ENCODE measurements at places on chromosomes 3 and 15.
A peak's percentile ranks its signal among the peaks of the same experiment; 100 is the strongest.

GRCh38 chr3:189838291-189838690 is 207.1 kb downstream of the TP63 start:
- DNase-seq, result no peak

- no peak for DNase-seq
These were observed 18.5 kb upstream of the LMCD1 start for GRCh38 chr3:8482960-8483665.

DNA sequence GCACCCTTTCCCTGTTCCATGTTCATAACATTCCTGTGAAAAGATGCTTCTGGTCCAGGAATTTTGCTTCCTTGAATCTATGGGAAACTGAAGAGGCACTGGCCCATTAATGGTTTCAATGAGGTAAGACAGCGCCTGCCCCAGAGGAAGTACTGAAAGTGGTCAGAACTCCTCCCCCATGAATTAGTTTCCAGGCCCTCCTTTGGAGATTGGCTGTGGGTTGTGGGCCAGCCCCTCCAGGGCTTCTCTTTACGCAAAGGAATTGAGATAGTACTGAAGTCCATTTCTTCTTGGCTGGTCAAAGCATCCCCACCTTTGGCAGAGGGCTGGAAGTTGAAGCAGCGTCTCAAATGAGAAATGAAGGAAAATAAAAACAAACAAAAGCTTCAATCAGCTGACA is 175.5 kb downstream of the POLR2M start:
- DNase-seq, result no peak

- DNase-seq, result no peak
These were observed 680.8 kb downstream of the GBE1 start for GRCh38 chr3:81080608-81081007.

DNA sequence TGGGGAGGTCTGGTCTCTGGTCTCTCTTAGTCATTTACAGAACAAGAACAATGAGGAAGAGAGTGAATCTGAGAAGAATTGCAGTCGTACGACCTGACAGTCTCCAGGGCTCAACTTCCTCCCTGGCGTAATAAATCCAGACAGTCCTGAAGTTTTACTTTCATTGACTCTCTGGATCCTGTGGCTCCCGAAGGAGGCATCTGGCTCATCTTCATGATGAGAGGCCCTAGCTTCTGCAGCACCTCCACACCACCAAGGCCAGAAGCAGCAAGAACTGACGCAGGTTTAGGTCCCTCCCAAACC is 11.8 kb upstream of the CYFIP1 start:
- DNase-seq, result no peak

GRCh38 chr15:41513506-41514227 is at the start of gene LTK:
Gene LTK (minus strand): TSS chr15:41513827. CDS start chr15:41513709, 118 bp downstream.
- DNase-seq, result no peak

GRCh38 chr3:50267280-50267913 is 1.6 kb upstream of the SEMA3B start:
- no peak for DNase-seq

- no peak for DNase-seq
These were observed 6.4 kb upstream of the SLC51B start for GRCh38 chr15:65038836-65039235.

GRCh38 chr3:195209847-195210265 is 61.1 kb downstream of the XXYLT1 start:
- DNase-seq, result no peak

DNA sequence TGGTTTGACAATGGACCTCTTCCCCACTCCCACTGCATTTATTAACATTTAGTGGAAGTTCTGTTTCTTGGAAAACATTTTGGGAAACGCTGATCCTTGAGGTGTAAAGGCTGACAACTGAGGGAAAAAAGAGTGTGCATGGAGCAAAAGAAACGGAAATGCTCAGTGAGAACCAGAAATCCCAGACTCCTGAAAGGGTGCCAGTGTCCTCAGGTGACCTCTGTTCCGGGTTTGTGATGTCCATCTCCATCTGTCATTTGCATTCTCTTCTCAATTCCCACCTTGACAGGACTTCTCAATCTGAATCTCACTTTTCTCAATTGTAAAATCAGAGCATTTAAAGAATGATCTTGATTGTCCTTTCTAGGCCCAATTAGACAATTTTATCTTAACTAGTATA is 71.1 kb upstream of the FAM3D start:
- DNase-seq, result no peak

DNA sequence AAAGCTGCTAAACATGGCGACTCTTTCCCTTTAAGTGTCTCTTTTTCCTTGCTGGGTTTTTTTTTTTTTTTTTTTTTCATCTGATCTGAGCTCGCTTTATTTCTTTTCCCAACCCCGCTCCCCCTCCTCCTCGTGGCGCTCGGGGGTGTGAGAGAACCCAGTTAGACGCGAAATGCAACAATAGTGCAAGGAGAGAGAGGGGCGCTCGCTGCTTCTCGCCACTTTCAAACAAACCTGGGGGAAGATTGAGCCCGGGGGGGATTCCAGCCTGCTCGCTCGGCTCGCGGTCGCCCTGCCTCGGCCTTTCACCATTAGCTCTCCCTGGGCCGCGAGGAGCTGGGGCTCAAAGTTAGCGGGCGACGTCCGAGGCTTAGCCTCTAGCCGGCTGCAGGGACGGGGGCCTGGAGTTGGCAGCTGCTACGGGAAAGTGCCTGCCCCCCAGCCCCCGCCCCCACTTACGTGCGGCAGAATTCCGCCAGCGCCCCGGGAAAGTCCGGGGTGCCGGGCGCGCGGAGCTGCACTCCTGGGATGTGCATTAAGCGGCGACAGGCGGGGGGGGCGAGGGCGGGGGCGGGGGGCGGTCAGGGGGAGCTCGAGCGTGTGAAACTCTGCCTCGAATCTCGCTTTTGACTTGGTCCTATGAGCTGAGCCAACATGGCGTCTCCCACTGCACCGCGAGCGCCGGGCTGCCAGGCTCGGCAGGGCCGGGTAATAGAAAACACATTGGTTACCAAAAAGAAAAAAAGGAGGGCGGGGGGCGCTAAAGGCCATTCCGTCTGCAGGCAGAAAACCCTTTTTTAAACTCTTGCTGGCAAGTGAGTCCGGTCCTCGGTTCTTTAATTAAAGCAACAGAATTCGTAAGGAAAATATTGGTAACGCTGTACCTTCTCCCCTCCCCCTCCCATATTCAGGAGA is 10.4 kb downstream of the NR2F2 start:
- DNase-seq, result peak; percentile 73

DNA sequence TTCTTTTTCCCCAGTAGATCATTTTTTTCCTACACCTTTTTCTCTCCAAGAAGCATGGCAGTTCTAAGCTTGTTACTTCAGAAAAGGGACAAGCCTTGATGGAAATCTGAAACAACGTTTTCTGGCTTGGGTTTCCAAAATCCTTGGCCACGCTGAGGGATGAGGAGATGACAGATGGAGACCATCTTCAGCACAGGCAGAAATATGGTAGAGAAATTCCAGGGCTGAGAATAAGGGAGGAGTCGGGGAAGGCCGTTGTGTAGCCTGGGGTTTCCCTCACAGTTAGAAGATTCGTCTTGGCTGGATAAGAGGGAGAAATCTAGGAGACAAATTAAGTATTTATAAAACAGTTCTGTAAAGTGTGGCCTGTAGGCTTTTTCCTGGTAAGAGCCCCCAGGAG is 33.9 kb upstream of the STT3B start:
- no peak for DNase-seq

All from RKO (cell line).